ENCODE measurements at places on chromosomes 3 and 15. TPM values are rescaled to one million over a fixed set of nuclear protein-coding genes. Genes with fewer than 3 reads are reported as not detected.

- peak overlapping the region; percentile 91 for H3K27ac ChIP-seq
- DNase-seq, result no peak
- peaks cover 49% of the 10 kb centered on the region for H3K4me1 ChIP-seq
Observed at GRCh38 chr15:49247556-49248110, 77.6 kb downstream of the GALK2 start.

Gene ADAMTS9
- 4.6 TPM for total RNA-seq

DNA sequence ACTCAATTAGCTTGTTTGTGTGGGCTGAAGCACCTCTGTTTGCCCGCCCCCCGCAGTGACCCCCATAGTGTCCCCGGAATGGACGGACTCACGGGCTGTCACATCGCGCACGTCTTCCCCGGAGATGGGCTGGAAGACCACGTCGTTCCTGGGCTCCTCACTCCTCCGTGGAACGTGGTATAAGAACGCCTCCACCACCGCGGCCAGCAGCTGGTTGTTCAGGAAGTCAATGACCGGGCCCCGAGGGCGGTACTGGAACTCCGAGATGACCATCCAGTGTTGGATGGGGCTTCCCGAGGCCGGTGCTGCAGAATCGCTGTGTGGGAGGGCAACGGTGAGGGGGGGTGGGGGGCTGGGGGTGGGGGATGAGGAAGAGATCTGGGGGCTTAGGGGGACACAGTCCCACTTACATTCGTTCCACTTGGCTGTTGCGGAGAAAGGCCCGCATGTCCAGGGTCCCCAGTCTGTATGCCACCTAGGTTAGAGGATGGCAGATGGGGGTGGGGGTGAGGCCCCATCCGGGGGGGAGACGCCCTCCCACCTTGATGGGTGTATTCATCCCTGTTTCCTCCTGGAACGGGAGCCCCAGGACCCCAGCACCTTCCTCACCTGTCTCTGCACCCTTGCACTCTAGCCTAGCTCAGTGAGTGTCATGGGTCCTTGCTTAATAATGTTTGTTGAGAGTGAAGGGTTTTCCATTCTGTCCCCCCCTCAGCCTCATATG is 30.2 kb downstream of the MUC20 start:
- no peaks in the 10 kb centered on the region for H3K4me1 ChIP-seq
- peaks cover 16% of the 10 kb centered on the region for H3K27me3 ChIP-seq
- peaks cover 3% of the 10 kb centered on the region for H3K36me3 ChIP-seq
- no peak overlapping the region for H3K4me3 ChIP-seq

GRCh38 chr3:183265834-183266417 is 12.9 kb downstream of the B3GNT5 start:
- peaks cover 15% of the 10 kb centered on the region for H3K4me1 ChIP-seq
- H3K27ac ChIP-seq, result peak overlapping the region; percentile 8
- H3K4me3 ChIP-seq, result no peak overlapping the region

Gene TGM5
- total RNA-seq, result not detected

GRCh38 chr15:63202861-63203260 is 13.5 kb downstream of the RAB8B start:
- peaks cover 38% of the 10 kb centered on the region for H3K4me1 ChIP-seq
- H3K36me3 ChIP-seq, result peaks cover 2% of the 10 kb centered on the region
- no peak overlapping the region for H3K4me3 ChIP-seq
- peak overlapping the region; percentile 60 for H3K27ac ChIP-seq
- no peak for DNase-seq

Gene GOLGA6L4
- 6.8 TPM for total RNA-seq

DNA sequence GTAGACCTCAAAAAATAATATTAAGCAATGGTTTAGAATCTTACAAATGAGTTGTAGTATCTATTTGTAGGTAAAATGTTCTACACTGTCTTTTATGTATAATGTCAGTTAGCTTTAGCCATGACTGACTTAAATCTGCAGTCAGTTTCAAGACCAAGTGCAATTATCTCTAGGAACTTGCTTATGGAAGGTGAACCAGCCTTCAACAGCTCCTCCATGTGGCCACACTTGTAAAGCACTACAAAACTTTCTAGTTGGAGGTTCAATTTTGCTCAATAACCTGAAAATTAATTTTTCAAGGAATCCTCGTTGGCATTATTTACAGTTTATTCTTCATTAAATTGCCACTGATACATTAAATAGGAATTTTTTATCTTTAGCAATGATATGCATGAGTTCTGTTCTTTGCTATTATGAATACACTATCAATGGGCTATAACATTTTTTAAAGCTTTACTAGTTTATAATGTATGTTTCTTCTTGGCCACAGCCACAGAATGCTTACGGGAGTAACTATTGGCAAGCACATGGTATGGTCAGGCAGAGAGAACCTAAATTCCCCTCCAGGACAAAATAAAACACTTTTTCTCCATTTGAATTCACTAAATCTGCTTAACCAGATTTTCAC is 315.3 kb upstream of the UBE2E2 start:
- H3K27me3 ChIP-seq, result peaks cover 17% of the 10 kb centered on the region
- H3K4me1 ChIP-seq, result no peaks in the 10 kb centered on the region
- H3K4me3 ChIP-seq, result no peak overlapping the region
- H3K36me3 ChIP-seq, result no peaks in the 10 kb centered on the region
- H3K27ac ChIP-seq, result no peak overlapping the region

DNA sequence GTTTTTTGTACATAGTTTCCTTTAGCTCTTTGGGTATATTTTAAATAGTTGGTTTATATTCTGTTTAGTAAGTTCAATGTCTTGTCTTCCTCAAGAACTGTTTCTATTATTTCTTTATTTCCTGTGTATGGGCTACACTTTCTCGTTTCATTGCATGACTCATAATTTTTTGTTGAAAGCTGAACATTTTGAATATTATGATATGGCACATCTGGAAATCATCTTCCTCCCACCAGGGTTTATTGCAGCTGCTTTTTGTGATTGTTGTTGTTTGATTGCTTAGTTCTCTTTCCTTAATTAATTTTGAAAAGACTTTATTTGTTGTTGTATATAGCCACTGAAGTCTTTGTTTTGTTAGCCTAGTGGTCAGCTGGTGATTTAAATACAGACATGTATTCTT is 43.8 kb downstream of the LSM3 start:
- peaks cover 5% of the 10 kb centered on the region for H3K36me3 ChIP-seq
- no peak overlapping the region for H3K27ac ChIP-seq
- no peaks in the 10 kb centered on the region for H3K27me3 ChIP-seq
- no peak overlapping the region for H3K4me3 ChIP-seq

Gene P2RY14
- not detected for total RNA-seq
